ENCODE measurements at places on chromosomes 6 and 20. TPM values are rescaled to one million over a fixed set of nuclear protein-coding genes. Genes with fewer than 3 reads are reported as not detected.

CNBD2 gene
- total RNA-seq: 4.5 TPM

CALHM5 gene
- total RNA-seq: 7.7 TPM

LRP11 gene
- 97.6 TPM for total RNA-seq

VEGFA gene
- 84.2 TPM for total RNA-seq

TNNC2 gene
- 0.32 TPM for total RNA-seq

SAMD3 gene
- total RNA-seq: 5.5 TPM

DPPA5 gene
- not detected for total RNA-seq

SALL4 gene
- 0.97 TPM for total RNA-seq

DNA sequence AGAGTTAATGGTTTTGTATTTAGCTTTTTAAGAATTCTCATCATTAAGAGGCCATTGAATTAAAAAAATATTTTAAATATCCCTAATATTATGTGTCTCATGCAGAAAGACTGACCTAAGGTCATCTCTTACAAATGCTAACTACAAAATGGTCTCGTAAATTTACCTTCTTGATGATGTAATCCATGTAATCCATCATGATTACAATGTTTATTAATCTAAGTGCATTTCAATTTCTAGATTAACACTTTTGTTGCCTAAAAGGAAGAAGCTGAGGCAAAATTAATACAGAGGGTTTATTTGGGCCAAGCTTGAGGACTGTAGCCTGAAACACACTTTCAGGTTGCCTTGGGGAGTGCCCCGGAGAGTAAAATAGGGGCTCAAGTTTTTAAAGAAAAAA lies 18.4 kb downstream of the DUSP22 start:
- DNase-seq: no peak

- DNase-seq: no peak
Observed at GRCh38 chr6:33692760-33693158, 18.7 kb downstream of the UQCC2 start.

DNA sequence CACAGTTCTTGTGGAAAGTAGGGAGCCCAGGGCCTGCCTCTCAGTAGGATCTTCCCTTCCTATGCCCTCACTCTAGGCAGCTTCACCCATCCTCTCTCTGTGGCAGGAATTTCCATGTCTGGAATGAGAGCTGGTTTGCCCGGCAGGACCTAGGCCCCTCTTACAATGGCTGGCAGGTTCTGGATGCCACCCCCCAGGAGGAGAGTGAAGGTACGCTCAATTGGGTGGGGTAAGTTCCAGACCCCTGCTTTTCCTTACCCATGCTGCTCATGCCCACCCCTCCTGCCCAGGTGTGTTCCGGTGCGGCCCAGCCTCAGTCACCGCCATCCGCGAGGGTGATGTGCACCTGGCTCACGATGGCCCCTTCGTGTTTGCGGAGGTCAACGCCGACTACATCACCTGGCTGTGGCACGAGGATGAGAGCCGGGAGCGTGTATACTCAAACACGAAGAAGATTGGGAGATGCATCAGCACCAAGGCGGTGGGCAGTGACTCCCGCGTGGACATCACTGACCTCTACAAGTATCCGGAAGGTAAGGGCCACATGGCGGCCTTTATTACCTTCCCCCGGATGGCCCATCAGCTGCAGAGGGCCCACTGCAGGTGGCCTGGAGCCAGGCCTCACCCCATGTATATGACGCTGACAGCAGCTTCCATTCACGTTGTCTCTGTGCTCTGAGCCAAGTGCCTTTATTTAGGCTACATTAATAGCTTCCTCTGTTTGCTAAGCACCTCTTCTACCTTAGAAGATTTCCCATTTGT lies 22.8 kb downstream of the TGM6 start:
- DNase-seq: no peak

DNA sequence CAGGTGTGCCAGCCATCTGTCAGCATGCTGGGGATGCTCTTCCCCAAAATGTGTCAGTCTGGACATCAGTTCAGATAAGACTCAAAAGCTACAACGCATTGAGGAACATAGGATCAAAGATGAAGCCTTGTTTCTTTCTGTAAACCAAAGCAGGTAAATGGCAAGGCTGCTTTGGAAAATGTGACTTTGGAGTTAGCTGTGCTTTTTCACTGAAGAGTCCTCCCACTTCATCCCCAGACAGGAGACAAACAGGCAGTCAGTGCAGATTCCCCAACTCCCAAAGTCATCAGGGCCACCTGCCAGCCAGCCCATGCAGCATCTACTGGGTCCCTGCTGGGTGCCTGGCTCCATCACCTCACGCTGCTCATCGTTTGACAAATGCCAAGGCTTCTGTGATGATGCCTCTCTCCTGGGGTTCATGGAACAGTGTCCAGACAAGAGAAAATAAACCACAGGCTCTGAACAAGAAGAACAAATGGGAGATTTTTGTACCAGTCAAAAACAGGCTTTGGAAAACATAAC lies 205.0 kb upstream of the BTBD3 start:
- no peak for DNase-seq

- DNase-seq: no peak
Observed at GRCh38 chr20:10430704-10431103, 3.3 kb downstream of the MKKS start.

DNA sequence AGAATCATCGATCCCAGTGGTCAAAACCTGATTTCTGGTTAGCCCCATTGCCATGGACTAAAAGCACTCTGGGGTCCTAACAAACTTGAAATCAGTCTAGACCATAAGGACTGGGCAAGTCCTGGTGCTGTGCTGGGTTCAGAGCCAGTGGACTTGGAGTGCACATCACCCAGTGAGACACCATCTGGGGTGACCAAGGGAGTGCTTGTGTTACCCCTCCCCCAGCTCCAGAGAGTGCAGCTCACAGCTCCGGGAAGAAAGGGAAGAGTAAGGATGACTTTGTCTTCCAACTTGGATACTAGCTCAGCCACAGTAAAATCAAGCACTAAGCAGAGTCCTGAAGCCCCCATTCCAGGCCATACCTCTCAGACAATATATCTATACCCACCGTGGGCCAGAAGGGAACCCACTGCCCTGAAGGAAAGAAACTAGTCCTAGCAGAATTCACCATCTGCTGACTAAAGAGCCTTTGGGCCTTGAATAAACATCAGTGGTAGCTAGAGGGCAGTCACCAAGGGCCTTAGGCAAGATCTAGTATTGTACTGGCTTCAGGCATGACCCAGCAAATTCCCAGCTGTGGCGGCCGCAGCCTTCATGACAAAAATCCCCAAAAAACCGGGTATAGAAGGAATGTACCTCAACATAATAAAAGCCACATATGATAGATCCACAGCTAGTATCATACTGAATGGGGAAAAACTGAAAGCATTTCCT lies 153.5 kb upstream of the OGFRL1 start:
- DNase-seq: no peak

DNA sequence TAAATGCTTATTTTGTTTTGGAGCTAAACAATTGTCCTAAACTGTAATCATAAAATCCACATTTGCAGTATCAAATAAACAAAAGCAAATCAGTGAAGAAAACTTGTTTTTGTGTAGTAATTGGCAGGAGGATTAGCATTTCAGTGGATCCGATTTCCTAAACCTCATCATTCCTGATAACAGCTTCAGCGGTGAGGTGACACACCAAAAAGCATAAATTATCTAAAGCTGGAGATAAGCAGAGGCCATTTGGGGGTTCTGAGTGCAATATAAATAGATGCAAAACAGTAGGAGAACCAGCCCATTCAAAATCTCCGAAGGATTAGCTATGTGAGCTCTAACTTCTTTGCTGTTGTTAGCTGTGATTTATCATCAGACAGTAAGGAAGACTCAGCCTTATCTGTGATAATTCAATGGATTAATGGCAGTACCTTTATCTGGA lies 235.8 kb downstream of the EPHA7 start:
- no peak for DNase-seq

DNA sequence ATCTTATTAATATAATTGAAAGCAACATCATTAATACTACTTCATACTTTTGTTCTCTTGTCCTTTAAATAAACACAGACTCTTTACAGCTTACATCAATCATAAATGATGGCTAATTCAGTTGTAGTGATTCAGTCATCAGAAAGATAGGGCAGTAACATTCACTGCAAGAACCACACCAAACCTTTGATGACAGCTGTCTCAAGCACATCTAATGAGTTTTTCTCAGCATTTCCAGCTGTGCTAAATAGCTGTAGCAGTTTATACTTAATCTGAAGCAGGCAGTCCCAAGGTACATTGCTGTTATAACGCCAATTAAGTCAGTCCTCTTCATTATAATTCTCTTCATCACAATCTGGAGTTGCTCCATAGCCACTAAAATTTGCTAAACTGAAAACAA lies 45.7 kb downstream of the PREP start:
- no peak for DNase-seq

- peak; percentile 22 for DNase-seq
Observed at GRCh38 chr20:46022411-46023147, 6.4 kb upstream of the SLC12A5 start.

DNA sequence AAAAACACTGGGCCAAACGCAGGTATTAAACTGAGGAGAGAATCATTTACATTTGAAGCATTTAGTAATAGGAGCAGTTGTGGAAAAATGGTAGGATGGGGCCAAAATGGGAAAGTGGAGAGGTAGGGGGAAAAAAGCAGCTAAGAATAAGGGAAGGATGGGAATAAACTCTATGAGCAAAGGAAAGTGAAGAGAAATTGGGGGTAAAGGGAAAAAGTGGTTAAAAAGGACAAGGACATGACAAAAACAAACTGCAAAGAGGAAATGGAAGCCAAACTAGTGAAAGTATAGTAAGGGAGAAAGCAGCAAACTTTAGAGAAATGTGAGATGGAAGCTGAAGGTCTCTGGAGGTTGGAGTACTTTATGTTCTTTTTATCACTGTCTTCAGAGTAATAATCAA lies 6.2 kb upstream of the ZSCAN16 start:
- no peak for DNase-seq

DNA sequence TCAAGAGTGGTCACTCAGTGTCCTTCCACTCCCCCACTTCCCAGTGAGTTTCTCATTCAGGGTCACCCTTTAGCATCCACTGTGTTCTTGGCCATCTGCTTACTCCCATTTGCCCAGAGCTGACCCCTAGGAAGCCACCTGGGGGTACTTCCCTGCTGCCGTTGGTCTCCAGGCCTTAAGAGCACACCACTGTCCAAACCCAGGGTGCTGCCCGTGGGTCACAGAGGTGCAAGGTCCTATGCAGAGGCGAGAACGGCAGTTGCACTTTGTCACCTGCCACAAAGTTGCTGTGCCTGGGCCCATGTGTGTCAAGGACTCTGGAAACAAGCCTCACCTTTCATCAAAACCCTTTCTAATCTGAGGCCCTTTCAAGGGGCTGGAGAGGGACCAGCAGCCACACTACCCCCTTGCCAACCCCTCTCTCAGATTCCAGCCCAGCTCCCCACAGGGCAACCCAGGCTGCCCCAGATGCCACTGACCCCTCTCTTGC lies 191.1 kb downstream of the ZMYND8 start:
- DNase-seq: no peak

- peak; percentile 24 for DNase-seq
Observed at GRCh38 chr6:113137426-113137825, 719.7 kb upstream of the MARCKS start.

DNA sequence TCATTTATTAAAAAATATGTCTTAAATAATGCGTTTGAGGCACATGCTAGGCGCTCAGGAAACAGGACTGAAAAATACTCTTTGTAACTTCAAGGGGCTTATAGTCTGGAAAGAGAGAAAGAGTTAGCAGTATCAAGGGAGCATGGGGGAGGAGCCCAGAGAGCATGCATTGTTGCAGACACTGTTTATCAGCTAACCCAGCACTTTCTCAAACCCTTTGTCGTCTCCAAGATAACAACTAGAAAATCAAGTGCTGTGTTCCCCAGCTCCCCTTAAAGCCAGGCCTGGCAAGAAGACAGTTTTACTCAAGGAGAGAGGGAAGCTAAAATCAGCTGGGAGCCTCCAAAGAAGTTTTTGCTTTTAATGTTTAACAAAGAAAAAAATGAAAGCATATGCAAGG lies 98.4 kb downstream of the PERP start:
- DNase-seq: no peak

GRCh38 chr6:82169138-82169876 lies 78.2 kb downstream of the IBTK start:
- no peak for DNase-seq

GRCh38 chr6:130810307-130811030 lies 16.7 kb upstream of the SMLR1 start:
- DNase-seq: peak; percentile 32

- no peak for DNase-seq
Observed at GRCh38 chr6:43968110-43968965, 158.9 kb downstream of the MRPL14 start.

GRCh38 chr20:24814556-24815195 lies 134.4 kb upstream of the CST7 start:
- no peak for DNase-seq

DNA sequence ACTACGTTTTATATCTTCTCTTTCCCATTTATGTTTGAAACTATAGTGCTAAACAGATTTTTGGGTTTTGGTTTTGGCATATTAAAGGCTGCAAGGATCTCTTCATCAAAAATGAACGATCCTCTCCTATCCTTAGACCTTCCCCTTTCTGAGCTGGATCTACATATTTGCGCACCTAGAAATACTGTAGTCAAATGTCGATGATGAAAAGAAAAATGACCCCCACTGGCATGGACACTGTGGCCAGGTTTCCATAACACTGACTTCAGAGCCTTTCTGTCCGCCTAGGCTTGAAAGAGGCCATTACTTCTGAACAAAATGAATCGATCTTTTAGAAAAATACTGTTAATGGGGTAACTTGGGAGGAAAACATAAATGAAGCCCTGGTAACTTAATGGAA lies 5.8 kb downstream of the FLRT3 start:
- no peak for DNase-seq

DNA sequence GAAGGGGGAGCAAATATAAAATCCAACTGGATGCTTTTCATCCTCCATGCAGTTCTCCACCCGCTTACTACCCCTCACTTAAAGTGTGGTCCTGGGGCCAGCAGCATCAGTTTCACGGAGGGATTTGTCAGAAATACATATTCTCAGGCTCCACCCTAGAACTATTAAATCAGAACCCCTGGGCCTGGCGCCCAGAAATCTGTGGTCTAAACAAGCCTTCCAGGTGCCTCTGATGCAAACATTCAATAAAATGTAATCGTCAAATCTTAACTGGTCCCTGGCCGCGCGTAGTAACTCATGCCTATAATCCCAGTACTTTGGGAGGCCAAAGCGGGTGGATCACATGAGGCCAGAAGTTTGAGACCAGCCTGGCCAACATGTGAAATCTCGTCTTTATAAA lies 47.7 kb downstream of the ATXN1 start:
- DNase-seq: peak; percentile 87

DNA sequence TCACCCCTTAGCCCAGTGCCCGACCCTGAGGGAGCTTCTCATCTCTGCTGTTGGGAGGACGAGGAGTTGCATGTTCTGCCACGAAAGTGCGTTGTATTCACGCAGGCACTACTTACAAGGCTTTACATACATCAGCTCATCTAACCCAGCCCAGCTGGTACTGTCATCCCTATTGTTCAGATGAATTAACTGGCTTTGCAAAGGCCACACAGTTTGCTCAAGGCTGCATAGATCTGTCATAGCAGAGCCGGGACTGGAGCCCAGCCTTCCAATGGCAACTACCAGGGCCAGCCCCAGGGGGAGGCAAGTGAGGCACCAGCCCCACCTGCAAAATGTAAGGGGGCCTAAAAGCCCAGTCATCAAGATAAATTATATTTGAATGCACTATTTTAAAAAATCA lies 257.6 kb downstream of the NFATC2 start:
- no peak for DNase-seq

GRCh38 chr6:3788408-3789017 lies 37.0 kb upstream of the PXDC1 start:
- peak; percentile 86 for DNase-seq
